ENCODE measurements at places on chromosomes 4 and X.

GRCh38 chr4:128461291-128462102 lies 173.9 kb upstream of the PGRMC2 start:
- no peak overlapping the region for H3K4me3 ChIP-seq
- no peak overlapping the region for H3K27ac ChIP-seq
- no peaks in the 10 kb centered on the region for H3K4me1 ChIP-seq

- no peaks in the 10 kb centered on the region for H3K27me3 ChIP-seq
- H3K36me3 ChIP-seq = peaks cover 6% of the 10 kb centered on the region
- H3K4me1 ChIP-seq = peaks cover 59% of the 10 kb centered on the region
- peak overlapping the region; percentile 66 for H3K27ac ChIP-seq
These were observed 1.4 kb upstream of the KIAA0232 start for GRCh38 chr4:6781113-6781512.

- no peak for DNase-seq
- no peaks in the 10 kb centered on the region for H3K36me3 ChIP-seq
- H3K27ac ChIP-seq = no peak overlapping the region
These were observed 426.3 kb upstream of the FAM241A start for GRCh38 chr4:111718763-111719559.

GRCh38 chrX:53398216-53398615 lies 24.2 kb downstream of the SMC1A start:
- no peaks in the 10 kb centered on the region for H3K27me3 ChIP-seq
- no peak overlapping the region for H3K27ac ChIP-seq
- H3K36me3 ChIP-seq = peaks cover 73% of the 10 kb centered on the region
- H3K4me3 ChIP-seq = no peak overlapping the region
- DNase-seq = no peak

DNA sequence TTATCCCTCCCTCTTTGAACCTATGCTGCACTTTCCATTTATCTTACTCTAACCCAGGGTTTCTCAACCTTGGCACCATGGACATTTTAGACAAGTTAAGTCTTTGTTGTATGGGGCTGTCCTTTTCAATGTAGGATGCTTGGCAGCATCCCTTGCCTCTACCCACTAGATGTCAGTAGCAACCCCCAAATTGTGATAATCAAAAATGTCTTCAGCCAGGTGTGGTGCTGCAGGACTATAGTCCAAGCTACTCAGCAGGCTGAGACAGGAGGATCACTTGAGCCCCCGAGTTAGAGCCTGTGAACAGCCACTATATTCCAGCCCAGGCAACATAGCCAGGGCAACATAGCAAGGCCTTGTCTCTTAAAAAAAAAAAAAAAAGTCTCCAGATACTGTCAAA lies 7.0 kb downstream of the LRCH2 start:
- H3K4me1 ChIP-seq = no peaks in the 10 kb centered on the region
- no peak overlapping the region for H3K4me3 ChIP-seq
- H3K27ac ChIP-seq = no peak overlapping the region
- no peaks in the 10 kb centered on the region for H3K27me3 ChIP-seq
- no peaks in the 10 kb centered on the region for H3K36me3 ChIP-seq

DNA sequence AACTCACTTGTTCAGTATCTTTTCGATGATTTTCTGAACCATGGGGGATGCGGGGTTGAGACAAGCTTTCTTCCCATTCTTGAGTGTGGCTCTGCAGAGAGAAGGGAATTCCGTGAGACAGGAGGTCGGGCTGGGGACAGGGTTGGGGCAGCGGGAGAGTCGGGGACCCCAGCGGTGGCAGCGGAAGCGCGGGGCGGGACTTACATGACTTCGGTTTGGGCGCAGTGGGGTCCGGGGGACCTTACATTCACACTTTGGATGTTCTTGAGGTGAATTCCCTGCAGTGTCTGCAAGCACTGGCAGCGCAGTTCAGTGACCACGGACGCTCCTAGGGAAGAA lies 434 bp downstream of the CXCL3 start:
- H3K36me3 ChIP-seq = no peaks in the 10 kb centered on the region
- H3K4me1 ChIP-seq = peaks cover 17% of the 10 kb centered on the region
- H3K4me3 ChIP-seq = peak overlapping the region; percentile 64
- no peaks in the 10 kb centered on the region for H3K27me3 ChIP-seq

DNA sequence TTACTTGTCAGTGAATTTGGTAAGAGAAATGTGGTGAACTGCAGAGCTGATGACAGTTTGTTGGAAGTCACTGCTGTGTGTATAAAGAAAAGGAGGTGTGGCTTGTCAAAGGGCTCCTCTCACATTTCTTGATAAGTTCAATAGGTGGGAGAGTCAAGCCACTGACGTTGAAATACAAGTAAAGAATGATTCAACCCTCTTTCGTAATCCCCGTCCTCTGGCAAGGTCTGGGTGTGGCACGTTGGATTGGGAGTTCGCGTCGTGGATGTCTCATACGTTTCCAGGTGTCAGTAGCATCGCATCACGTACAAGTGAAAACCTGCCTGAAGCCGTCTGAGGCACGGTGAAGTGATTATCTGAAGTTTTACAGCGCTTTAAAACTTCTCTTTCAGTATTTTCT lies 76.4 kb downstream of the EGF start:
- H3K4me1 ChIP-seq = no peaks in the 10 kb centered on the region
- no peak overlapping the region for H3K4me3 ChIP-seq
- no peaks in the 10 kb centered on the region for H3K27me3 ChIP-seq
- peak; percentile 7 for DNase-seq
- H3K27ac ChIP-seq = peak overlapping the region; percentile 75

DNA sequence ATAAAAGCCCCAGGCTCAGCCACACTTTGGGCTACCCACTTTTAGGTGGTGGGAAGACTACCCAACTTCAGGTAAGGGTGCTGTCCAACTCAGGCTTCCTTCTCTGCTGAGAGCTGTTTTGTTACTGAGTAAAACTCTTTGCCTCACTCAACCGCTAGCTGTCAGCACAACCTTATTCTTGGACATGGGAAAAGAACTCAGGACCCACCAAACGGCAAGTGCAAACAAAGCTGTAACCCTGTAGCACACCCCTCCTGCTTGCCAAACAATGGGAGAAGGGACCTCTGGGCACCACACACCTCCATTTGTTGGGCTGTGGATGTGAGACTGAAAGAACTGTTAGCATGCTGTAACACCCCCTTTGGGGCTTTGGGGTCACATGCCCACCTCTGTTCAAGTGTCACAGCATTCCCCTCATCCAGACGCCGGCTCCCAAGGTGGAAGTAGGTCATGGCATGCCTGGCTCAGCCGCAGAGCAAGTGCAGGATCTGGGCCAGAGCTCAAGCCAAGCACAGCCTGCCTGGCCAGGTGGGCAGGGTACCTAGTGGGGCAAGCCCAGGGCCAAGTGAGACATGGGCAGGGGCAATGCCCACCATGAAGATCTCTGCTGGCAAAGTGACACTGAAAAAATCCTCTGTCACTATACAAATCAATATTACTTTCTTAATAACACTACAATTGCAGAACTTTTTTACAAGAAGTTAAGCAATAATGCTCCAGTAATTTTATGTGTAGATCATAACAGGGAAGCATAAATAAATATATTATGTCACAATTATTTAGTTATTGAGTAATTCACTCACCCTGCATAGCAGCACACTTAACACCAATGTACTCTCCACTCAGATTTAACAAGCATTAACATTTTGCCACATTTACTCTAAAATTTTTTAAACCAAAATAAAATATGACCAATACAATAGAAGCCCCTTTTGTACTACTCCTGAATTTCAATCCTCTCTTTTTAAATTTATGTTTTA lies 107.2 kb downstream of the TBCK start:
- no peaks in the 10 kb centered on the region for H3K27me3 ChIP-seq
- DNase-seq = no peak
- no peak overlapping the region for H3K27ac ChIP-seq
- no peaks in the 10 kb centered on the region for H3K4me1 ChIP-seq

DNA sequence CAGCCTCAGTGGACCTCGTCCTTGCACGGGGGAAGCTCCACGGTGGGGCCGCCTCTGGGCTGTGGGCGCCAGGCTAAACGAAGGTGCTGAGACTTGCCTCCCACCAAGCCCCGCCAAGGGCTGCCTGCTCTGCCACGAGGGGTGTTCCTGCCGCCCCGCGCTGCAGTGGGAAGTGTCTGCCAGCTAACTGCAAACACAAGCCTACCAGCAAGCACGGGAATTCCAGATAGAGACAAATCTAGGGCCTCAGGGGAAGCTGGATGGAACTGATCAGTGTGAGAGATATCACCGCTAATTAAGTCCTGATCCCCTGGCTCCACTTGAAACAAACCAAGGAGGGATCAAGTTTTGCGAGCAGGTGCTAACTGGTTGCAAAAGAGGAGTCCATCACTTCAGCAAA lies 181.6 kb upstream of the LEF1 start:
- H3K27me3 ChIP-seq = no peaks in the 10 kb centered on the region
- H3K4me3 ChIP-seq = no peak overlapping the region
- peaks cover 60% of the 10 kb centered on the region for H3K4me1 ChIP-seq
- no peaks in the 10 kb centered on the region for H3K36me3 ChIP-seq
- H3K27ac ChIP-seq = no peak overlapping the region
- no peak for DNase-seq

Measured in thymus (tissue), 14 donors.